ENCODE measurements at places on chromosomes 3 and 15.
A peak's percentile ranks its signal among the peaks of the same experiment; 100 is the strongest.

- DNase-seq, result no peak
Measured at GRCh38 chr3:30646181-30646876, 39.9 kb downstream of the TGFBR2 start.

GRCh38 chr15:70101459-70102113, 3.9 kb upstream of the TLE3 start:
- peak; percentile 87 for DNase-seq

- no peak for DNase-seq
Measured at GRCh38 chr3:157856078-157856939, 249.9 kb downstream of the SHOX2 start.

DNA sequence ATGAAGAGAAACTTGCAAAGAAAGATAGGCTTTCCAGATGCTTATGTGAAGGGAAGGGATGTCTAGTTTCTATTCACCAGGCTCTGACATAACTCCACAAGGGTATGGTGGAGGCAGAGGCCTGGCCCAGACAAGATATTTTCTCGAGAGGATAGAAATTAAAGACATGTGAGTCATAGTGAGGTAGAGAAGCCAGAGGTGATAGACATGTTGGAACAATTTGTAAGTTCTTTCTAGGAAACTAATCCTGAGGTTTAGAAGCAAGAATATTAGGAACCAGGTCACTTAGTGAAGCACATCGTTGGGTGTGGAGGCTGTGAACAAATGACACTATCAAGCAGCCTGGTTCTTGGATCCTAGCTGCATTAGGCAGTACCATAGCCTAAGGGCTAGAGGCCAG, 176.9 kb downstream of the BBX start:
- DNase-seq, result no peak

GRCh38 chr15:68981941-68982340, 32.6 kb upstream of the NOX5 start:
- DNase-seq, result no peak

- DNase-seq, result no peak
Measured at GRCh38 chr3:109228391-109229080, 87.8 kb downstream of the DPPA2 start.

- no peak for DNase-seq
Measured at GRCh38 chr3:192875971-192876565, 41.6 kb downstream of the MB21D2 start.

- no peak for DNase-seq
Measured at GRCh38 chr15:52359722-52360121, 64.1 kb upstream of the MYO5C start.

GRCh38 chr3:143608966-143609365, 239.3 kb downstream of the SLC9A9 start:
- no peak for DNase-seq

DNA sequence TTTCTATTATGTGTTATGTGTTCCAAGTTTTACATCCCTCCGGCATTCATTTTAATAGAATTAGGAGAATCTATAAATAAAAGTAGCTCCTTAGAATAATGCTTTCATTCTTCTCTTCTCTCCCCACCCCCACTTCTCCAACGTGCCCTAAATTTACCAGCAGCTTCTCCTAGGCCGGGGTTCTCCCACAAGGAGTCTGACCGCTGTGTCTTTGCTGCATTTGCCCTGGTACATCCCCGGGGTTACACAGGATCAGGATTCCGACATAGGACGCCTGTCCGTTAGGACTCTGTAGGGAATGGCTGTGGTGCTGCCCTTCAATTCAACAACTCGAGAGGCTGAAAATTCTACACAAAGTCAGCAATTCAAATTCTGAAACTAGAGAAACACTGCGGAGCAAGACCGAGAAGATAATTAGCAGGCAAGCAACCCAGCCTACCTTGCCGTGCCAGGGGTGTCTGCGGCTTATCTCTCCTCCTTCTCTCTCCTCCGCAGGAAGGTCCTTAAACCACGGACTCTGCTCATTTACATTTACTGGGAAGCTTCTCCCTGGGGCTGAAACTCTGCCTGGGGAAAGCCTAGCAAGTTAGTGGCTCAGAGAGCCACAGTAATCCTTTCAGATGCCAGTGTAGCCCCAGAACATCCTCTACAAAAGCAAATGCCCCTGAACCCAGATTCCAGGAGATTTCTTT, 18.8 kb downstream of the PCSK6 start:
- DNase-seq, result no peak

DNA sequence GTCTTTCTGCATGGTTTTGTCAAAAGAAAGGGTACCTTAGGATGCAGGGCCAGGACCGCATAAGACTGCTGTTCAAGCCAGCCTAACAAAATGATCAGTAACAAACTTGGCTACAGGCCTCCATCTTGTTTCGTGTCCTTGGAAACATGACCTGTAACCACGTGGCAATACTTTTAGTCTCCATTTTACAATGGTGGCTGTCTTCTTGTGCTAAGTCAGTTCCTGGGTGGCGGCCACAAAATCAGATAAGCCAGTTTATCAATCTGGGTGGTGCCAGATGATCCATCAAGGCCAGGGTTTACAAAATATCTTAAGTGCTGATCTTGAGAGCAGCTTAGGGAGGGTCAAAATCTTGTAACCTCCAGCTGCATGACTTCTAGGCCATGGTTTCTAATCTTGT, 57.1 kb upstream of the GK5 start:
- no peak for DNase-seq

DNA sequence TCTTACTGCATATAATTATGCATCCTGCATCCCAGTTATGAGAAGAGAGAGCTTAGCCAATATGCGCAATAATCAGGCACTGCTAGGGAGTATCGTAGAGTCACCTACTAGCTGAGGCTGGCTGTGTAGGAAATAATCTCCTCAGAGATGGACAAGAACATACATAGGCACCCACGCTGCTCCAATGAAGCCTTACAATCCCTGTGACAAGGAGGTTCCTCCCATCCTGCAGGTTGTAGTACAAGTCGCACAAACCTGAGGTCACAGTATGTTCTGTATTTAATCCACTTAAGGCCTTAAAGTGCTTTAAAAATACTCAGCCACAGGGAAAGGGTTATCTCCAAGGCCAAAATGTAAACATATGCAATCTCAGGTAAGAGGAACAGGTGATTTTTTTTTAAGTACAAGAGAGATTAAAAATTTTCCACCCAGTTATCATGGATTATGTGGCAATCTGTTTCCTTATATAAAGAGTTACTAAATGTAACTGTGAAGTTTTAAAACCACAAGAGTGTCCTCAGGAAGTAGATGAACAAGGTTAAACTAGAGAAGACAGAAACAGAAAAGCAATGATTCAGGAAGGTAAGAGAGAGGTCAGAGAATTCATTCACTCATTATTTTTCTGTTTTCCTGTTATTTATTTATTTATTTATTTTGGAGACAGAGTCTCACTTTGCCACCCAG, 7.5 kb upstream of the COLQ start:
- no peak for DNase-seq

- no peak for DNase-seq
Measured at GRCh38 chr3:150064971-150065370, 94.3 kb upstream of the PFN2 start.

GRCh38 chr3:26997226-26997625, 372.0 kb downstream of the NEK10 start:
- no peak for DNase-seq

DNA sequence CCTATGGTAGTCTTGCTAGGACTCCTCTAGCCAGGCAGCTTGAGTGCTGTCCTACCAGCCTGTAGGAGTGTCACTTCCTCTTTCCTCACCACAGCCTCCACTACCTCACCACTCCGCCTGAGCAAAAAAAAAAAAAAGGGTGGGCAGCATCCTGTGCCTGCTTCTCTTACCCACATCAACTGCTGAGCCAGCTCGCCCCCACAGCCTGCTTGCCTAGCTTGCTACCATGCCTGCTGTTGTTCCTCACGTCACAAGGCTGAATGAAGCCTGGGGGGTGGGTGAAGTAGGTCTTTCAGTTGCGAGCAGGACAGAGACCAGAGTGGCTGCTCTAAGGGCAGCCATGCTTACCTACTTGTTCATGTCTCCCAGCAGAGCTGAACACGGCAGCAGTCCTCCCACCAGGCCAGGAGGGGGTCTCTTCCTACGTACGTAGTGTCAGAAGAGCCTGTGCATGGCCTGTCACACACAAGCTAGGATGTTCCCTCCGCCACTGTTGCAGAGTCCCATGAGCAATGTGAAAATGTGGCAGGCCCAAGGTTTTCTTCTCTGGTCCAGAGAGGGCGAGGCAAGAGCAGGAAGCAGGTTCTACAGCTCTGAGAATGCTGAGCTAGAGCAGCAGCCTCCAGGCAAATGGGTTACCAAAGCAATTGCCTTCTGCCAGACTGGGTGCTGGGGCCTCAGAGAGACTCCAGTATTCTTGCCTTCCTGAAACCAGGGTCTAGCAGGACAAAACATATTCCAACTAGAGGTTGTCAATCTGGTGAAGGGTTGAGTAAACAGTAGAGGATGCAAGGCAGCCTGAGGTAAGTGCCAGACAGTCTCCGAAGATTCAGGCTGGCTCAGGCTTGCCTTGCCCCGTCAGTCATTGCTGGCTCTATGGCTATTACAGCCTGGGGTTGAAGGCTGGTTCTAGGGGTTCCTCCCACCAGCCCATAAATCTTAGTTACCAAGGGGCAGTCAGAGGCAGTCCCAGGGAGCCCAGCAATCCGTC, 8.1 kb downstream of the PPM1M start:
- no peak for DNase-seq

- no peak for DNase-seq
Measured at GRCh38 chr15:74141591-74141990, 11.2 kb downstream of the ISLR2 start.

DNA sequence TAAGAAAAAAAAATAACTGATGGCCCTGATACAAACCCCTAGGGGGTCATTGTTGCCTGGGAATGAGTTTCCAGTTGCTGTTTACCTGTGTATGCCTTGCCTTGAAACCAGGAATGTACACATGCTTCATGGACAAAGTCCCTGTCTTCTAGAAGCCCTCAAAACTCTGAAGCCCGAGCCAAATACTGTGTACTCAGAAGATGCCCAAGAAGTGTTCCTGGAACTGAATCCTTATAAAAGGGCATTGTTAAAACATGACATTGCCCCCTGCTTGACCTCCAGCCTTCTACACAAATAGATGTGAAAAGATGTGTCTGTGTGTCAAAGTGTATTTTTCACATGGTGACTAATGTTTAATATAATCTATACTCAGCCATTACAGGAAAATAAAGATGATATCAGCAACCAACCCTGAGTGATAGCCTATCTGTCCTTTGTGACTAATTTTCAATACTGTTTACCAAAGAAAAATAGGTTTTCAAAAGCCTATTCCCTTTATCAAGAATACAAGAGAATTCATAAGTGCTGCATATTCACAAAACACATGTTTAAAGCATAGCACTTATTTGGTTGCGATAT, 325.9 kb downstream of the MECOM start:
- no peak for DNase-seq

- DNase-seq, result no peak
Measured at GRCh38 chr15:78325092-78325843, 14.9 kb upstream of the CRABP1 start.

DNA sequence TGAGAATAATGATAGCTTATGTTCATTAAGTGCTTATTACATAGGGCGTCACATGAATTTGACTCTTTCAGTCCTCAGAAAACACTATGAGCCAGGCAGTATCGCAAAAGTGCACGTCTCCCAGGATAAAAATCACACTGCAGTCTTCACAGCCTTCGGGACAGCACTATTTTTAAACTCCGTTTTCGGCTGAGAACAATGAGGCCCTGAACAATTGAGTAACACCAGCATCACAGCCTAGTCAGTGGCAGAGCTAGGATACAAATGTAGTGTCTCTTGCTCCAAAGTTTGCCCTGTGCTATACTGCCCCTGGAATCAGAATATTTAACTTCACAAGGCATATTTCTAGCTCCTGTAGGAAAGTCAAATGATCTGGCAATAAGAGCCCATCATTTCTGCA, 852.1 kb upstream of the SEMA6D start:
- DNase-seq, result no peak

- DNase-seq, result no peak
Measured at GRCh38 chr3:45135959-45136358, 10.2 kb downstream of the CDCP1 start.

DNA sequence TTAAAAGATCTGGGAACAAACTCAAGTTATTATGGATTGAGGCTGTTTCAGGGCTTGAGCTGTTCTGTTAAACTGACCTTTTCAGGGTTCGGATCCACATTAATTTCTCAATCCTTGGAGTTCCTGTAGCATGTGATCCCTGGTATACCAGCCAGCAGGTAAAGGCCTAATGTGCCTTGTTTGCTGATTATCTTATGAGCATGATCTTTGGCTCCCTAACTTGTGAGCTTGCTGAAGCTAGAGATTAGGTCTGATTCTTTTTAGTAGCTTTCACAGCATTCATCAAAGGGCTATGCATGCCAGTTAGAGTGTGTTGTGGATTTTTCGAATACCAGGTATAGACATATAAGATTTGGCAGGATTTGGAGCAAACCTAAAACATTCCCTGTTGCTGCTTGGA, 10.3 kb downstream of the CORO2B start:
- DNase-seq, result no peak

GRCh38 chr3:133136114-133137041, 98.2 kb downstream of the TMEM108 start:
- no peak for DNase-seq

DNA sequence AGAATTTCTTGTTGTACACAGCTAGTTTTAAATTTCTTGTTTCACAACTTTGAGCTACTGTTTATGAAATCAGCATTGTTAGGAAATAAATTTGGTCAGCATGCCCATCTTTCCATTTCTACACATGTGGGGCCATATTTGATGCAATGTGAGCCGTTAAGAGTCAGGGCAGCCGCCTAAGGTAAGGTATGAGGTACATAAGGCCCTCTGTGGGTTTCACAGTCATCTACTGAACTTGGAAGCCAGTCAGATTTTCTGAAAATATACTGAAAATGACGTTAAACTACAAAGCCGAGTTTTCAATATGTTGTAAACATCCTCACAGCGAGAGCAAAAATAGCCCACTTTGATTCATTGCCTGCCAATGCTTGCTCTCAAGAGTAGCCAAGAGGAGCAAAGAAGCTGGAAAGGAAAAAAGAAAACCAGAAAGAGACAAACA, 94.7 kb upstream of the PDZRN3 start:
- no peak for DNase-seq

DNA sequence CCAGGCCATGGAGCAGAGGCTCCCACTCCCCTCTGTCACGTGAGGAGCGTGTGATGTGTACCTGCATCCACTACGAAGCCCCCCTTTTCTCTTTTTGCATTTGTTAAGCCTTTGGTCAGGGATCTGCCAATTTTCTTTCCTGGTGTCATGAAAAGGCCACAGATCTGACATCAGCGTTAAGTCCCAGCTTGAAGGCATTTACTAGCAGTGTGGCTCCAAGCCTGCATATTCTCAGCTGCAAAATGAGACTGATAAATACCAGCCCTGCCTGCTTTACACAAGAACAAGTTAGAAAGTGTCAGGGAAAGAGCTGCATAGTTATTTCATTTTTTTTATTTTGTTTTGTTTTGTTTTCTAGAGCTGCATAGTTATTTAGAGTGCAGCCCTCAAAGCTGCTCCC, 2.3 kb upstream of the ANKRD63 start:
- no peak for DNase-seq

- DNase-seq, result no peak
Measured at GRCh38 chr3:46215810-46216414, 7.8 kb upstream of the CCR1 start.

GRCh38 chr3:59573911-59574310, 524.1 kb upstream of the CFAP20DC start:
- DNase-seq, result no peak

- DNase-seq, result no peak
Measured at GRCh38 chr15:60001610-60002527, 2.2 kb upstream of the FOXB1 start.

Data from right renal cortex interstitium (tissue), 3 donors.